ENCODE measurements at places on chromosomes 11 and 22. TPM values are rescaled to one million over a fixed set of nuclear protein-coding genes. Genes with fewer than 3 reads are reported as not detected.
A peak's percentile ranks its signal among the peaks of the same experiment; 100 is the strongest.

The LINC01488 gene
- total RNA-seq: not detected

The UBQLNL gene
- total RNA-seq: 0.69 TPM

The APOL1 gene
- total RNA-seq: 160 TPM

The FOLR2 gene
- total RNA-seq: 31.9 TPM

The SLC43A1 gene
- total RNA-seq: 4.1 TPM

The FGF3 gene
- total RNA-seq: not detected

The TUB gene
- total RNA-seq: 6.8 TPM

The OR51G2 gene
- not detected for total RNA-seq

The FAM83F gene
- total RNA-seq: 13.1 TPM

The SCARF2 gene
- total RNA-seq: 12.3 TPM

The LZTR1 gene
- total RNA-seq: 66.4 TPM

The OR8D1 gene
- not detected for total RNA-seq

DNA sequence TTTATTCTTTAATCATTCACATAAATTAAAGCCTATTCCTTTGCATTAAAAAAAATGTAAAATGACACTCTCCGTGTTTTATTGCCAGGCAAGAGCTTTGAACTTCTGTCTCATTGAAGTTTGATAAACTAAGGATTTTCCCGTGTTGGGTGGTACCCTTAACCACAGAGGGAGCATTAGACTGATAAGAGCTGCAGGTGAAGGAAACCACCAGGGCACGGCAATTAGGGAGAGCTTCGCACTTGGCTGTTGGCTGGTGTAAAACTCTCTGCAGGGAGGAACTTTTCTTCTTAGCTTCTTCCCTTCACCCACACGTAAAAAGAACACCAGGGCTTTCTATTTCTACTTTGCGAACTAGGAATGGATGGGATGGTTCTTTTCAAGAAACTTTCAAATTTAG lies 47.0 kb downstream of the CSTPP1 start:
- no peak for DNase-seq
- peaks cover 7% of the 10 kb centered on the region for H3K36me3 ChIP-seq
- no peak overlapping the region for H3K27ac ChIP-seq
- H3K4me3 ChIP-seq: no peak overlapping the region

DNA sequence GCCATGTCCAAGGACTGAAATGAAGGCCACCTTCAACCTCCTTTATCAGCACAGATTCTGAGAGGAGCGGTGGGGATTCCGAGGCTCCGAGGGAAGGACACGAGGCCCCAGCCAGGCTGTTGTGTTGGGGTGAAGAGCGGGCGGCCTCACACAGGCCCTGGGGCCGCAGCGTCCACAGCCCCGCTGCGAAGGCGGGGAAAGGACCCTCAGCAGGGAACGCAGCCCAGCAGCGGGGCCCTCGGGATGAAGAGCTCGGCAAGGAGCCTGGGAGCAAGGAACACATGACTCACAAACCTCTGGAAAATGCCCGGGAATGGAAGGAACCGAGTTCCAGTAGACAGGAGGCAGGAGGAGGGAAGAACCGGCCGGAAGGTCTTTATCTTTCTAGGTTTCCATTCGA lies 227.2 kb downstream of the BRD1 start:
- no peaks in the 10 kb centered on the region for H3K36me3 ChIP-seq
- no peaks in the 10 kb centered on the region for H3K4me1 ChIP-seq
- H3K27me3 ChIP-seq: no peaks in the 10 kb centered on the region
- no peak for DNase-seq

GRCh38 chr22:23182309-23183060 lies 2.2 kb downstream of the BCR start:
- peak overlapping the region; percentile 78 for H3K27ac ChIP-seq
- peak overlapping the region; percentile 72 for H3K4me3 ChIP-seq
- H3K27me3 ChIP-seq: no peaks in the 10 kb centered on the region
- DNase-seq: peak; percentile 86

DNA sequence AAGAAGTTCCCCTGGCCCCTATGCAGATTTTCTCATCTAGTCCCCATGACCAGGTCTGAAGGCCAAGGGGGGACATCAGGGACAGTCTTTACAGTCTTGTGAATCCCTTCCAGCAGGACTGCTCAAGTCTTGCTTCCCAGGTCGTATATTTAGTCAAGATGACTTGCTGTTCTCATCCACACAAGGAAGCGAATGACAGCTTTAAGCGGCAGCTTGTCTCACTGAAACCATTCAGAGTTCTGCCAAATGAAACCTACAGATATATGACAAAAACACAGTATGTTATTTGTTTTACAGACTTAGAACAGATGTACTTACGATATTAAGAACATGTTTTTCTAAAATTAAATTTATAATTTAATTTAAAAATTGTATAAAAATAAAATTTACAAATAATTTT lies 5.6 kb downstream of the VWA5A start:
- peaks cover 16% of the 10 kb centered on the region for H3K36me3 ChIP-seq
- no peaks in the 10 kb centered on the region for H3K27me3 ChIP-seq
- H3K4me3 ChIP-seq: no peak overlapping the region
- no peak overlapping the region for H3K27ac ChIP-seq
- H3K4me1 ChIP-seq: no peaks in the 10 kb centered on the region
- DNase-seq: no peak

DNA sequence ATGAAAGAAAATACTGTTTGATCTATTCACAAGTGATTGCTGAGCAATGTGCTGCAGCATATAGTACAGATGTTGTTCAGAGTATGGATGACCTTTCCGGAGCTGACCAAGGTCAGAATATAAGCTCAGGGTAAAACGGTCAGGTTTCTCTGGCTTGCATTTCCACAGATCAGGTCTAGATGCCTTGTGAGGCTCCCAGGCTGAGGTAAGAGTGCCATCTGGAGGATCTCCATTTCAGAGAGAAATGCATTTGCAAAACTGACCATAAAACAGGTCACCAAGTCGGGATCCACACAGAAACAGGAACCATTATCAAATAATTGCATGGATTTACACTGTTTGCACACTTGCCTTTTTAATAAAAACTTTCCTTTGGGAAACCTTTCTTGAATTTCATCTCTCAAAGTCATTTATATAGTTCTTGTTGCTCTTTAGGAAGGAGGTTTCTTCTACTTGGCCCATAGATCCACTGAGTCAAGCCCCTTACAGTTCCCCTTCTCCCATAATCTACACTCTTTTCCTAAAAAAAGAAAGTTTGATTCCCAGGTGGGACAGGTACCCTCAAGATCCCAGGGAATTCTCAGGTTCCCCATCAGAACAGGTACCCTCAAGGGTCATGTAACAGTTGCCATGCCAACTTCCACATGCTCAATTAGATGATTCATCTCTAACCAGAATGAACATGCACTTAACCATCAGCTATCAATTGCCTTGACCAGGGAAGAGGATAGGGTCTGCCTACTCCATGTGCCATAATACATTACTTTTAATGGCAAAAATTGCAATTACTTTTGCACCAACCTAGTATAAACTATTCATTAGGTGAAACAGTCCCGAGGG lies 25.0 kb upstream of the TMPRSS5 start:
- H3K36me3 ChIP-seq: peaks cover 3% of the 10 kb centered on the region
- peak; percentile 80 for DNase-seq
- no peaks in the 10 kb centered on the region for H3K27me3 ChIP-seq
- no peak overlapping the region for H3K27ac ChIP-seq
- no peak overlapping the region for H3K4me3 ChIP-seq

DNA sequence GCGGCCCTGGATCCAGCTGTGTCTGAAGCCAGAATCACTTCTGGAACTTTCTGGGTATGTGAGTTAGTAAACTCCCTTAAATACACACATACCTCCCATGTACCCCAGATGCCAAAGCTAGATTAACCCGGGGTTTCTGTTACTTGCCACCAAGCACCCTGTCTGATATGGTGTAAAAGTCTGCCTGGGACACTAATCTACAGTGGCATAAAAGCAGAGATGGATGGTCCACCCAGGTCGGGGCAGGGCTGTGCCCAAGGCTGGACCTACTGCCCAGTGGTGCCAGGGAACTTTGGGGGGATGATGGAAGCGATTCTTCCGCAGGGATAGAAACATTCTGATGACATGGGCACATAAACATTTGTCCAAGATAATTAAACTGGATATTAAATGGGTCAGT lies 12.7 kb downstream of the MRGPRF start:
- no peaks in the 10 kb centered on the region for H3K36me3 ChIP-seq
- no peaks in the 10 kb centered on the region for H3K27me3 ChIP-seq
- no peak overlapping the region for H3K4me3 ChIP-seq
- peak; percentile 37 for DNase-seq
- H3K4me1 ChIP-seq: peaks cover 5% of the 10 kb centered on the region
- H3K27ac ChIP-seq: peak overlapping the region; percentile 32

- H3K36me3 ChIP-seq: no peaks in the 10 kb centered on the region
- H3K4me1 ChIP-seq: no peaks in the 10 kb centered on the region
- H3K27ac ChIP-seq: no peak overlapping the region
- no peaks in the 10 kb centered on the region for H3K27me3 ChIP-seq
These were observed 27.2 kb downstream of the RPS6KA4 start for GRCh38 chr11:64385945-64386704.

GRCh38 chr11:126182787-126183445 lies 28.5 kb downstream of the RPUSD4 start:
- H3K27ac ChIP-seq: no peak overlapping the region
- no peak for DNase-seq
- H3K4me1 ChIP-seq: no peaks in the 10 kb centered on the region
- no peaks in the 10 kb centered on the region for H3K27me3 ChIP-seq
- no peak overlapping the region for H3K4me3 ChIP-seq

- DNase-seq: no peak
- no peak overlapping the region for H3K4me3 ChIP-seq
- H3K4me1 ChIP-seq: no peaks in the 10 kb centered on the region
- H3K27me3 ChIP-seq: no peaks in the 10 kb centered on the region
- no peak overlapping the region for H3K27ac ChIP-seq
These were observed 23.5 kb downstream of the CACNG2 start for GRCh38 chr22:36680038-36680437.

- H3K4me1 ChIP-seq: no peaks in the 10 kb centered on the region
- H3K36me3 ChIP-seq: no peaks in the 10 kb centered on the region
- no peak overlapping the region for H3K27ac ChIP-seq
- no peak overlapping the region for H3K4me3 ChIP-seq
- H3K27me3 ChIP-seq: peaks cover 19% of the 10 kb centered on the region
These were observed 2.3 kb downstream of the B3GAT1 start for GRCh38 chr11:134409552-134410429.

- H3K27me3 ChIP-seq: no peaks in the 10 kb centered on the region
- DNase-seq: peak; percentile 94
- H3K4me3 ChIP-seq: peak overlapping the region; percentile 44
- peaks cover 11% of the 10 kb centered on the region for H3K36me3 ChIP-seq
These were observed 13.8 kb downstream of the PHLDB1 start for GRCh38 chr11:118621071-118621783.

GRCh38 chr22:48724899-48725298 lies 1102.8 kb downstream of the BRD1 start:
- H3K36me3 ChIP-seq: no peaks in the 10 kb centered on the region
- no peak overlapping the region for H3K27ac ChIP-seq
- no peaks in the 10 kb centered on the region for H3K4me1 ChIP-seq
- H3K27me3 ChIP-seq: no peaks in the 10 kb centered on the region

GRCh38 chr22:44936201-44936600 lies 73.6 kb downstream of the PHF21B start:
- H3K4me3 ChIP-seq: no peak overlapping the region
- H3K4me1 ChIP-seq: no peaks in the 10 kb centered on the region
- H3K27me3 ChIP-seq: no peaks in the 10 kb centered on the region
- DNase-seq: no peak
- no peak overlapping the region for H3K27ac ChIP-seq

- DNase-seq: no peak
- H3K4me1 ChIP-seq: no peaks in the 10 kb centered on the region
These were observed 48.2 kb upstream of the CHST1 start for GRCh38 chr11:45713573-45713972.

DNA sequence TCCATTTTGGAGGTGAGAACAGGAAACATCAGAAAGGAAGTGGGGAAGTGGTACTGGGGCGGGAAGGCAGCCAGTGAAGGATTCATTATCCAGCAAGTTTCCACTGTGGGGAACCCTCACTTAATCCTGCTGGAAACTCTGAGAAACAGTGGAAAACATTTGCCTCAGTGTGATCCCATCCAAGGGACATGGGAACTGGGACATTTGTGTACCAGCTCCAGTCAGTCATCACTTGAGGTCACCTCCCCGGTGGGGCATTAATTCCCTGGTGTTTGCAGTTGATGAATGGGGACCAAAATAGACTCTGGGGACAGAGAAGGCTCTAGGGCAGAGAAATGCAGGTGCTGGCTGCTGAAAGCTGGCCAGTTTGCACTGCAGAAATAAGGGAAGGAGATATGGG lies 599.9 kb downstream of the BUD13 start:
- no peak overlapping the region for H3K27ac ChIP-seq
- H3K4me1 ChIP-seq: no peaks in the 10 kb centered on the region
- DNase-seq: no peak
- no peaks in the 10 kb centered on the region for H3K36me3 ChIP-seq
- H3K4me3 ChIP-seq: no peak overlapping the region

GRCh38 chr11:65558002-65558929 lies at the start of gene LTBP3:
Gene LTBP3 (minus strand): TSS chr11:65558359. CDS start chr11:65557959, 400 bp downstream.
- H3K27me3 ChIP-seq: no peaks in the 10 kb centered on the region
- no peaks in the 10 kb centered on the region for H3K36me3 ChIP-seq
- H3K4me3 ChIP-seq: peak within 1 kb of the TSS; percentile 35
- peak; percentile 83 for DNase-seq

DNA sequence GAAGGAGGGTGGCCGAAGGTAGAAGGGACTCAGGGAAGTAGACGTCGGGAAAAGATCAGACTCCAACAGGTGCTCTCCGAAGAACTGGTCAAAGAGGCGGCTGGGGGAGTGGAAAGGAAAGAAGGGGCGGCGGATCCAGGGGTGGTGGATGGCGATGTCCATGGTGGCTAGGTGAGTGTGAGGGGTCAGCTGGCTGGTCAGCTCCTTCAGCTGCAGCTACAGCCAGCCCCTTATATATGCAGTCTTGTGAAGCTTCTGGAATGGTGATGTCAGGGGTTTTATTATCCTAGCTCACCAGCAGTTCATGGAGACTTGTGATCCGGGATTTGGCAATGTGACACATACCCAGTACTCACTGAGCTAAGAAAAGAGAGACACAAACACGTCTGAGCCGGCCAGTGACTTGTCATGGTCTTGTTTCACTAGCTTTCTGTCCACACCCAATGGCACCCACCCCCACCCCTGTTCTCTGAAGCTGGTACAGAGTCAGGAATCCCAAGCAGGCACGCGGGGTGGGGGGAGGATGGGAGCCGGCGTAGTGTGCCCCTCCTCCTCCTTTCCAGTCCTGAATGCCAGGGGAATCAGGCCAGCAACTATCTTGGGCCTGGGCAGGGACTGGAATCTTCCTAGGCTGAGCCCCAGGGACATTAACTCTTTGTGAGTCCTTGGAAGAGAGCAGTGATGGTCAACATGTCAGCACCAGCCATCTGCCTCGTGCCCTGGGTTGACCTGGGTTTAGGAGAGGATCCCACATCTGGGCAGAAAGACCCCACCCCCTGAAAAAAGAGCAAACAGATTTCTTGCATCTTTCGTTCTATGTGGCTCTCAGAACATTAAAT lies at the start of gene CRYAB:
Gene CRYAB (minus strand): TSS at position 208 of the 839 bp plus-strand sequence. CDS start 46 bp downstream, at position 162.
- no peaks in the 10 kb centered on the region for H3K36me3 ChIP-seq
- DNase-seq: peak; percentile 97
- H3K27ac ChIP-seq: peak within 1 kb of the TSS; percentile 91
- no peaks in the 10 kb centered on the region for H3K27me3 ChIP-seq

- no peaks in the 10 kb centered on the region for H3K36me3 ChIP-seq
- H3K4me3 ChIP-seq: no peak overlapping the region
- DNase-seq: no peak
These were observed 108.0 kb downstream of the MICAL3 start for GRCh38 chr22:17916226-17916889.
